ENCODE measurements at places on chromosomes 6 and 20.

DNA sequence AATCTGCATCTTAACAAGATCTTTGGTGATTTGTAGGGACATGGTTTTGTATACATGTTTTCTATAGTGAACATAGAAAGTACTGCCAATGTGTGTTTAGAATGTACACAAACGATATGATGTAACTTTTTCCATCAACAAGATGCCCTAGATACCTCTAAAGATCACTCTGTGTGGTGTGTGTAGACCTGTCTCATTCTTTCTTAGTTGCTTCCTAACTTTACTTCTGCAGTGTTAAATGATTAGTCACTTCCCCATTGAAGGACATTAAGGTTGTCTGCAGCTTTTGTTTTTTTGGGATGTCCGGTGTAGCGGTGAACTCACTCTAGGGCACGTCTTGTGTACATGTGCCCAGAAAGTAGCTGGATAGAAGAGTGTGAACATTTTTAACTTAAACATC is 35.9 kb downstream of the CDYL start:
- no peak for DNase-seq

DNA sequence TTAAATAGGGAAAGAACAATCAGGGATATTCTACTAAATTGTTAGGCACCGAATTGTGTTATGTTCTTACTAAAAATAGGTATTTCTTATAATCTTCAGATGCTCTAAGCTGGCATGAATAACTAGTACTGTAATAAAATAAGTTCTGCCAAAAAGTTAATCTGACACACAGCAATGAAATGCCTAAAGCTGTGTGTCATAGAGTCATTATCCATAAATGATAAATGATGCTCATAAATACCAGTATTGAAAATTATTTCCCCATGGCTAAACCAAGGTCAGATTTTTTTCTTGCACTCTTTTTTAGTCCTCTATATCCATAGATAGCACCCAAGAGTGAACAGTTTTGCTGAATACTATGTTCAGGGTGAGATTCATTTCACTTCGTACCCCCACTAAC is 11.7 kb upstream of the PRIM2 start:
- no peak for DNase-seq

- DNase-seq: no peak
Measured at GRCh38 chr6:140388192-140388802, 1013.8 kb upstream of the CITED2 start.

GRCh38 chr6:102387326-102388033 is 994.0 kb downstream of the GRIK2 start:
- DNase-seq: no peak

- no peak for DNase-seq
Measured at GRCh38 chr20:24485981-24486380, 16.6 kb downstream of the SYNDIG1 start.

GRCh38 chr6:113879186-113880096 is 22.3 kb downstream of the MARCKS start:
- DNase-seq: no peak

DNA sequence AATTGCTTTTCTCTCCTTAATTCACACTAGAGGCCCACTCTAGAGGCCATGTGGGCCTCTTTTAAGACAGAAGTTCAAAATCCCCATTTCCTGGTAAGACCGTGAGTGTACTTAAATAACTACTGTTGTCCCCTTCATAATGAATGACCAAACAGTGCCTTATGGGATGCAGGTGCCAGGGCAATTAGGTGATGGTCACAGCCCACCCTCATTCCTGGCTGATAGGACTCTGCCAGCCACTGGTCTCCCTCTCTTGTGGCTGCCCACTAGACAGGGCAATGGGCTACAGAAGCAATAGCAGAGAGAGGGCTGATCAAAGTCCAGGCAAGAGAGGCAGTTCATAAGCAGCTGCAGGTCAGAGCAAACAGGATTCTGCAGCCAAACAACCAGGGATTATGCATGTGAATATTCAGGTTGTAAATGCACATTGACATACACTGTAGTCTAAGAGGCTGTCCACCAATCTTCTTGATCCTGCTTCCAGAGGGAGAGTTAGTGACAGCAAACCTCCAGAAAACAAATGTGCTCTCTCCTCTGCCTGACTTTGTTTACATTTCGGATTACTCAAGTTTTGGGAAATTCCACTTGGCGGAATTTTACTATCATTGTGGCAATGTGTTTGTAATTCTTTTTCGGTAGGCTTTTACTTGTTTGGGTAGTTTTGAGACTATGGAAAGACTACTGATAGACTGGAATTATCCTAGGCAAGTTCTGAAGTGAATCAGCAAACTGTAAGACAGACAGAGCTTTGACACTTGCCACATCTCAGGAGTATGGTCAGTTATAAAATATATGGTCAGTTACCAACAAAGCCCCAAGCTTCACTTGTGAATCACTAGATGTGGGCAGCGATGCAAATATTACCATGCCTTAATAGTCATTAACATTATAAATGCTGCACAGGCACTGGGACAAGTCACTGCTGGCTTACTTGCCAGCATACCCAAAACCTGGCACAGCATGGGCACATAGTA is 12.8 kb downstream of the PTPRK start:
- no peak for DNase-seq

- no peak for DNase-seq
Measured at GRCh38 chr6:47303861-47304260, 5.8 kb downstream of the TNFRSF21 start.

GRCh38 chr6:80165819-80166218 is 59.3 kb downstream of the BCKDHB start:
- no peak for DNase-seq

- no peak for DNase-seq
Measured at GRCh38 chr6:147567141-147567805, 58.8 kb downstream of the SAMD5 start.

- DNase-seq: no peak
Measured at GRCh38 chr6:21005816-21006570, 471.7 kb downstream of the CDKAL1 start.

- DNase-seq: no peak
Measured at GRCh38 chr6:40350747-40351217, 236.4 kb downstream of the LRFN2 start.

DNA sequence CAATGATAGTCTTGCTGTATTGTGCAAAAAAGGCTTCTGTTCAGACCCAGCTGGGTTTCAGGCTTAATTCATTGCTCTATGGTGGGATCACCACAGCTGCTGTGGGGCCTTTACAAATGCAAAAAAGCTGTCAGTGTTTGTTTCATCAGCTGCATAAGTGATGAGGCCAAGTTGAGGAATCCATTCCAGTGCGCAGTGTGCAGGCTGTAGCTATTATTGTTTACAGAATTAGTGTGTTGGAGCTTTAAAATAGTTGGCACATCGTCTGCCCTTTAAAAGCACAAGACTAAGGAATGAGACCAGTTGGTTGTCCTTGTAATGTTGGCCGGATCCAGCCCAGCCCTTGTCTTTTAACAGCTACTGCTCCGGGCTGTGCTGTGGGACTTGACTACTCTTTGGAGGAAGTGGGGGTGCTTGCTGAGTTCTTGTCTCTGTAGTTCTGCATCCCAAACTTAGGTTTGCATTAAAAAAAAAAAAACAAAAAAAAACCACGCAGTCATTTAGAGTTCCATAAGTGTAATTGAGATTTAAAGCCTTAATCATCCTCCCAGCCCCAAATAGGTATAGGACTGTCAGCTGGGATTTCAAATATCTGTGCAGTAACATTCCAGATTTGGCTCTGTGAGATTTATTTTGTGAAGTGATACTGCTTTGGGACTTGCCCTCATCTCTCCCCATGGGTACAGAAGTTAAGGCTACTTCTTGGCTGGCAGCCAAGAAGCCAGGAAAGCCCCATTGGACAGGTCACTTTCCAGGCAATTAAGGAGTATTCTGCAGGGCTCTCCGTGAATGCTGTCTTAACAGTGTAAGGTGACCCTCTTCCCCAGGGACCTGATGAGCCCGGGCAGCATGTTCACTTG is 19.3 kb downstream of the JARID2 start:
- no peak for DNase-seq

DNA sequence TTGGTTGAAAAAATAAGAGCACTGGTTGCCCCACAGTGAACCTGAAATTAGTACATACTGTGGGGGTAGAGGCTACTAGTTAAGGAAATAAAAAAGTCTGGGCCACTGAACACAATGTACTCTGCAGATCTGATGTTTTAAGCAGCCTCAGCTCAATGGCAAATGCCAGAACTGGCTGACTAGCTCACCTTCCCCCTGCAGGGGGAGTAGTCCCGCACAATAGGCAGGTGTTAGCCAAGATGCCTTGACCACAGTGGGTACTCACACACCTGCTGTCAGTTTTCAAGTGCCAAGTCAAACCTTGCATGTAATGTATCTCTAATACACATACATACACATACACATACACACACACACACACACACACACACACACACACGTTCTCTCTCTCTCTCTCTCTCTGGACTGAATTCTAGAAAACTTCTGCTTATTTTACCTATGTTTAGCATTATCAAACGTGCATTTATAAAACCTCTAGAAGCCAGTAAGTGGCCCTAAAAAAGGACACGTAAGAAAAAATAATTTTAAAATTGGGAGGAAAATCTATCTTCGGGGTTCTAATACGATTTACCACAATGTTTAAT is 36.1 kb downstream of the GMDS start:
- no peak for DNase-seq

GRCh38 chr6:142886431-142887170 is 58.4 kb downstream of the HIVEP2 start:
- no peak for DNase-seq

- DNase-seq: no peak
Measured at GRCh38 chr20:24134284-24134683, 145.7 kb upstream of the GGTLC1 start.

DNA sequence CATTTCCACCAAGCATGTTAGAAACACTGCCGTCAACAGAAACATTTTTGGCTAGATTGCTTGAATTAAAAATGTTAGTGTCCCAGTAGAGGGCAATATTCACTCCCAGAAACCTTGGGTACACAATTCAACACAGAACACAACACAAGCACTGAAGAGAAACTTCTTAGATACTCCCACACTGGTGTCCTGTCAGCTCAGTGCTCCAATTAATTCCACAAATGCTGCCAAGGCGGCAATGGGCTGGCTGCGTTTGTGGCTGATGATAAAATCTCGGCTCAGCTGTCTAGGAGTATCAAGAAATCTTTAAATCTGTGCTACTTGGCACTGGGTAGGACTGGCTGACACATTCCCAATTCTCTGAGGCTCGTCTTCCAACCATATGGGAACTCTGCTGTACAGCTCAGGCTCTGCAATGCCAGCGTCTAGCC is 39.3 kb downstream of the BEND3 start:
- DNase-seq: no peak

DNA sequence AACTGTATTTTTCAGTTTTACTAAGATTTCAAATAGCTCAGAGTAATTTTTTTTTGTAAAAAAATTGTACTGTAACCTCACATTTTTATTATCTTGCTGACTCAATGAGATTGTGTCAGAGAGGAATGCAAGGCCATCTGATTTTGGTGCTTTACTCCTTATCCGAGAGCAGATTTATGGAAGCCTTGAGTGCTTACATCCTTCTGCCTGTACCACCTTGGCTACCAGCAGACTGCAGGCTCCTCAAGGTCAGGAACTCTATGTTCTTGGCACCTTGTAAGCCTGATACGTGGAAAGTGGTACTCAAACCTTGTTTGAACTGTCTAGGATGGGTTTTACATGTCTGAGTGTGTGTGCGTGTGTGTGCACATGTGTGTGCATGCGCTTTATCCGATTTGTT is 80.1 kb upstream of the MLIP start:
- no peak for DNase-seq

DNA sequence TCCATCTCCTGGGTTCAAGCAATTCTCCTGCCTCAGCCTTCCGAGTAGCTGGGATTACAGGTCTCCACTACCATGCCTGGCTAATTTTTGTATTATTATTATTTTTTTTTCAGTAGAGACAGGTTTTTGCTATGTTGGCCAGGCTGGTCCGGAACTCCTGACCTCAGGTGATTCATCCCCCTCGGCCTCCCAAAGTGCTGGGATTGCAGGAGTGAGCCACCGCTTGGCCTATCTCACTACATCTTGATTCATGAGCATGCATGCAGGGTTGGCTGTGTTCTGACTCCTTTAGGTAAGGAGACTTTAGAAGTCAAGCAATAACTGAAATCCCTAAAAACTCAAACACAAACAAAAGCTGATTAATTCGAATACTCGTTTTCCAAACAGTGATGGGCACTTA is 80.9 kb downstream of the GJA1 start:
- DNase-seq: no peak

DNA sequence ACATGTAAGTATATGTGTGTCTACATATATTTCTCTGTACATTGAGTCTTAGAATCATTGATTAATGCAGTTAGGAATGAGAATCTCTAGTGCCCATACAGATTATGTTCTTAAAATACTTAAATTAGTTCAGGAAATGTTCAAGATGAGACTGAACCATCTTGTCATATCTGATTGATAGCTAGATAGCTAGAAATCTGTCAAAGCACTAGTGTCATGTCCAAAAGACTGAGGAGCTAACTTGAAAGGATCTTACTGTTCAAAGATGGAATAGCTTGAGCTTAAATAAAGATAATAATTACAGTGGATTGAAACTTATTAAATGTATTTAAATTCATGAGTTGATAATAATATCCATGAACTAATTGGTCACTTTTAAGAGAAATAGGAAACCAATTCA is 191.7 kb upstream of the TCF21 start:
- no peak for DNase-seq

DNA sequence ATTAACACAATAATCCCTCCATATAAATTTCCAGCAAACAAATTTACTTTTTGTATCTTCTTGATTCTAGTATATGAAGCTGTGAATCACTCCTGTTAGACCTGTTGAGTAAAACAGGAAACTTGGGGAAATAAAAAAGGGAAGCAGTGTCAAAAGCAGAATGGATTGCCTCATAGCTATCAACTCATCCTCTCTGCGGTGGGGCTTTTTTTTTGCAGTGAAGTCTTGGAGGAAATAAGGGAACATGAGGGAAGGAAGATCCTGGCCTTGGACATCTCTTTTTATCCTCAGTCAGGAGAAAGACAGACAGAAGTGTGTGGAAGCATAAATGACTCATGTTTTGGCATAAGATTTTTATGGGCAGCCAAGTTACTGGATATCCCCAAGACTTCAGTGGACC is 332.5 kb downstream of the TFAP2A start:
- DNase-seq: no peak

DNA sequence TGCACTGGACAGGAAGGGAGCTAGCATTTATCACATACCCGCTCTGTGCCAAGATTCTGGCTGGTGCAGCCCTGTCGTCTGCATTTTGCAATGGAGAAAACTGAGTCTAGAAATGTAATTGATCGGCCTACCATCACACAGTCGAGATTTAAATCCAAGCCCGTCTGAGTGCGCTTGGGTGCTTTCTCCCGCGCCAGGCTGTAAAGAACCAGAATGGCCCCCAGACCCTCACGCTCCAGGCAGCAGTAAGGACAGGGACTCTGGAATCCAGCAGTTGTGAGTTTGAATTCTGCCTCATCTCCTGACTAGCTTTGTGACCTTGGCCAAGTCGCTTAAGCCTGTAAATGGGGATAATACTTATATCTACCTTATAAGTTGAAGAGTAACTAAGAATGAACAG is 10.8 kb downstream of the DYNLRB1 start:
- DNase-seq: no peak

GRCh38 chr20:54054516-54054915 is 15.9 kb downstream of the BCAS1 start:
- DNase-seq: no peak
